ENCODE measurements at places on chromosomes 1 and 21.
A peak's percentile ranks its signal among the peaks of the same experiment; 100 is the strongest.

DNA sequence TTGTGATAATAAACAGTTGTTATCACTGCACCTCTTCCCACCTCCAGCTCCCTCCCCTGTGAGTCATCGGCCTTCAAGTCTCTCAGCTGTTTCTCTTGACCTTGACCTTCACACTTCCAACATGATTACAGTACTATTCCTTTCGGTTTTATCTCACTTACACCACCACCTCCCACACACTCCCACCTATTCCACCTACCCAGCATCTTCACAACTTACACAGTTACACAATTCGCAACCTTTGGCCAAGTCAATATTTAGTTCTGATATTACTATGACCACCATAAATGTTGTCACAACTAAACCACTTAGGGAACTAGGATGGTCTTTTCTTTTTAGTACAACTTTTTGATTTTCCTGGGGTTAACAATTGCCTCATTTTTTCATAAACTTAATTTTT is 60.2 kb downstream of the RIPK4 start:
- no peak for DNase-seq

DNA sequence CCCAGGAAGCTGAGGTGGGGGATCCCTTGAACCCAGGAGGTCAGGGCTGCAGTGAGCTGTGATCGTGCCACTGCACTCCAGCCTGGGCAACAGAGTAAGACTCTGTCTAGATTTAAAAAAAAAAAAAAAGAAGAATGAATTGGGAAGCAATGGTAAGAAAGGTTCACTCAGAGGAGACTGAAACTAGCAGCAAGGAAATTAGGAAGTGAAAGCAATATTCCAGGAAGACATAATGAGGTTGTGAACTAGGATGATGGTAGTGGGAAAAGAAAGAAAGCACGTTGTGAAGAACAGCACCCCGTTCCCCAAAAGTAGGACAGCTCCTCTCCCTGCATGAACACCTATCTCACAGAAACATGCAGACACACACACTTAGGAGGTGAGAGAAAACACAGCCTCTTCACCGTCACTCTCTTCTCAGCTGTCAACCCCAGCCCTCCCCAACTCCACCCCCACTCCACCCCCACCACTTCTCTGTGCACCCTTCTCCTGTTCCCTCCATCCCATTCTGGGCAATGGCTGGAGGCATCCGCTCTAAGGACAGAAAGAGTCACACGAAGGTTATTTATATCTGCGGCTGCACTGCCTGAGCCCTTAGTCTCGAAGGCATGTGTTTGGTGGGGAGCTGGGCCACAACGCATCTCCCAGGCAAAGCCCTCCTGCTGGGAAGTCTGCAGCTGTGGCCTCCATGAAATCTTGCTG is 101.8 kb upstream of the LPGAT1 start:
- no peak for DNase-seq

DNA sequence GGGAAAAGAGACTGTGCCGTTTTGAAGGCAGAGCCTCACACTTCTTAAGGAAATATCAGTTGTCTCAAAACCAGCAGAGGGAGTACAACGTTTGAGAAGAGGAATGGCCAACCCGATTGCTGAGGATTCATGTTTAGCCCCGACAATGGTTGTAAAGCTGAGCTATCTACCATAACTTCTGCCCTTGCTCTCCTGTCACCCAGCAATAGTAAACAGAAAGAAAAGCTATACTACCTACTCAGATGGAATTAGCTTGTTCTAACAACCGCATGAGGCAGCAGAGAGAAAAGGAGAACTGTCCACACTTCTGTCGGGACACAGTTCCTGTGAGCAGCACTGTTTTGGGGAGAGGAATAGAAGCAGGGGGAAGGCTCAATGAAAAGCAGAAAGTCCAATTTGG is 91.2 kb downstream of the SLC45A1 start:
- DNase-seq: no peak

DNA sequence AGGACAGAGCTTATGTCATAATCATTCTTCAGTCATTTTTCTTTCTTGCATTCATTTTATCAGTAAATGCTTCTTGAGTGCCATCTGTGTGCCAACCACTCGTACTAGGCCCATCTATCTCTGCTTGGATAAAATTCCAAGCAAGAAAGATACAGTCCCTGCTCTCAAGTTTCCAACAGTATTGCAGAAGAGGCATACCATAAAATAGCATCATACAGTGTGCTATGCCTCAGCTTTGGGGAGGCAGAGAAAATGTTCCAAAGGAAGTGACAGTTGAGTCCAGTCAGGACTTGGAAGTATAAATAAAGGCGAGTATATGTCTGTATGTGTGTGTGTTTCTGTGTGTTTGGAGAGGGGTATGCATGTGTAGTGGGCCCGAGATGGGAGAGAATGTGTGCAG is 113.4 kb upstream of the HOOK1 start:
- DNase-seq: no peak

- DNase-seq: no peak
These were observed 27.1 kb downstream of the PRDX6 start for GRCh38 chr1:173504268-173504667.

DNA sequence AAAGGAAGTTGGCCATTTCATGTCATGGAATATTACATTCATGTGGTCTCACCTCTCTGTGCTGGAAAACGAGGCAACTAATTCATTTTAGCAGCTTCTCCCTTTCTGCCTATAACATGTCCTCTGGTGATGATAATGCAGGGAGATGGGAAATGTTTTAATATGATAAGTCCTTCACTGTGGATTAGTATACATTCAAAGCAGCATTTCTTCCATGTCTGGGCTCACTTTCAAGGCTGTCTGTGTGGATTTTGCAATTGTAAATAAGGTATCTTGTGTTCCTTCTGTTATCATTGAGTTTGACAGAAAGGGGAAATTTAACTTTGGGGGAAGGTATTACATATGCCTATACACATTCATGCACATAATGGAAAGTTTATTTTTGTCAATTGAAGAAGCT is 374.7 kb upstream of the DAB1 start:
- no peak for DNase-seq

DNA sequence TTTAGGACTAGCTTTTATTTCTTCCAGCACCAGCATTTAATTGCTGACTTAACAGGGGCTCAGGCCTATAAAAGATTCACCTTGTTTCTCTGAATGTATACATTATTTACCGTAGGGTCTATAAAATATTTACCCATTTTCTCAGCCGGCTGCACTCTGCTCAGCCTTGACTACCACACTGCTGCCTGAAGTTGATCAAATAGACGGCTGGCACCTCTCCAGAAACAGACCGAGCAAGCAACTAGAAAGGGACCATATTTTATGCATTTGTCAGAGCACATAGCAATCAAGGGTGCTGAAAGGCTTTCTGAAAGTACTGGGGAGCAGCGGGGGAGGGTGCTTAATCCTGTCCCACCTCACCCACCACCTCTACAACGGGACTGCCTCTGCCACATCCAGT is 64.7 kb upstream of the FGGY start:
- no peak for DNase-seq

DNA sequence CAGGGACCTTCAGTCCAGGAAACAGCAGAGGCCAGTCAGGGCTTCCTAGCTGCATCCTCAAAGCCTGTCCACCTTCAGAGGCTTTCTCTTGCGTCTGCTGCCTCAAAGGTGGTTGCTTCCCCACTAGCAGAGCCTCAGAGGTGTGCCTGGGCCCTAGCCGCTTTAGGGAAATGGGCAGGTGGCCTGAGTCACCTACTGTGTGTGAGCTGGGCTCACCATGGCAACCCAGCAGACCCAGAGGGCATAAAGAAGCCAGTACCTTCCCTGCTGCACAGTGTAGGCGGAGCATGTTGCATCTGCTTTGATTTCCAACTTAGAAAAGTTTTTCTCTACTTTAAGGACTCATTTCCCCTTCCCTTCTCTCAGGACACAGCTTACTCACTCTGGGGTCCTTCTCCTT is 12.5 kb downstream of the SLC9A1 start:
- DNase-seq: no peak

DNA sequence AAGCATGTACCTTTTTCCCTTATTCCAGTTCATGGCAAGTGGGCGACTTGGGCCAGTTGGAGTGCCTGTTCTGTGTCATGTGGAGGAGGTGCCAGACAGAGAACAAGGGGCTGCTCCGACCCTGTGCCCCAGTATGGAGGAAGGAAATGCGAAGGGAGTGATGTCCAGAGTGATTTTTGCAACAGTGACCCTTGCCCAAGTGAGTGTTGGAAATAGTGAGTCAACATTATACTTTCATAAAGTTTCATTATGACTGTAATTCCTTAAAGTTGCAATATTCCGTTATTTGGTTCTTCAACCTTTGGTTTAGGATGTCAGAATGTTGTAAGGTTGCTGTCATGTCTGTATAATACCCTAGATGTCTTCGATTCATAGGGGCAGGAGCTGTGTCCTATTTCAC is 230.5 kb downstream of the TPR start:
- no peak for DNase-seq

DNA sequence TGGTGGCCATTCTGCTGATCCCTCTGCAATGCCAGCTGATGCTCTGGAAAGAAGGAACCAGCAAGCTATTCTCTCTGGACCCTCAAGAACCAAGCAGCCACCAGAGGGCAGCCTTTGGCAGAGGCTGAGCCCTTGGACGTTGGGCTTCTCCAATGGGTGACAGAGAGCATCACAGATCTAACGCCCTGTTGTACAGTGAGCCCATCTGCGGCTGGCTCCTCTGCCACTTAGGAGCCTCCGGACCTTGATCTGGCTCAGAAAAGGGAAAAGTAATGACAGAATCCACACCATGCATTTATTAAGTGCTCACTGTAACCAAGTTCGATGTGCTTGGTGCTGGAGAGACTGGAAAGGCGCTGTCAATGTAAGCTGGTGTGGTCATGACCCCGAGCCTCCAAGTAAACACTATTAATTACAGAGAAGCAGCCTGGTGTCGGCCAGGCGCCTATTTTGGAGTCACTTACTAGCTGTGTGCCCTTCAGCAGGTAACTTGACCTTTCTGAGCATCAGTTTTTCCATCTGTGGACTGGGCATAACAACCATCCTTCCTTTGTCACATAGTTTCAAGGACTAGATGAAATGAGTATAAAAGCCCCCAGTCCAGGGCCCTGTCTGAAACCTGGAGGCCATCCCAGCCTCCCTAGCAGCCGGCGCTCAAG is 34.9 kb downstream of the ECE1 start:
- peak; percentile 68 for DNase-seq

- DNase-seq: no peak
These were observed 130.4 kb downstream of the HS2ST1 start for GRCh38 chr1:87044840-87045239.

DNA sequence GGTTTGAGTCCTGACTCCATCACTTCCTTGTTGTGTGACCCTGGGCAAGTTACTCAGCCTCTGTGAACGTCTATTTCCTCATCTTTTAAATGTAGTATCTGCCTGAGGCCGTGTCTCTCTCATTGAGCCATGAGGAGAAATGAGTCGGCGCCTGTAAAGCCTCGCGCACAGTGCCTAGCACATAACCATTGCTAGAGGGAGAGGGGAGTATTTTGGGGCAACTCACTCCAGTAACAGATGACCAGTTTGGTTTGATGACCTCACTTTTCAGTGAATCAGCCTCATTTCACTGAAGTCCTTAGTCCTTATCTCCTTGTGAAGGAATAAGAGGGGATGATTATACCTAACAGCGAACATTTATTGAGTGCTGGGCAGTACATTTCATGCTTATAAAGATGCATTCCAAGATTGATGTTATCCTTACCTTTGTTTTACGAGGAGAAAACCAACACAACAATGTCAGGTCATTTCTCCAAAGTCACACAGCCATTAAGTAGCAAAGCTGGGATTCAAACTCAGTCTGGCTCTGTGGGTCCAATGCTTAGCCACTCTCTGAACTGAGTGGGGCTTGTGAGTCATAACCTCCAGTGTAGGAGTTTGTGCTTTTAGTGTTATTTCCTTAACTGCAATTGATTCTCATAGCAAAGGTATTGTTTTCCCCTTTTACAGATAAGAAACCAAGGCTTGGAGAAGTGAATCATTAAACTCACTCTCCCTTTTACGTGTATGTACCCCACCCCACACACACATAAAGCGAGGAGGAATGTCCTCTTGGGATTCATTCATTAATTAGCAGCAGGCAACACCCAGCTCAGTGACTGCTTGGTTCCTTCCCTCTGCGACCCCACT is 25.9 kb downstream of the KCNC4 start:
- no peak for DNase-seq

GRCh38 chr1:222813866-222814535 is 838 bp upstream of the DISP1 start:
- DNase-seq: no peak

All from activated naive CD8-positive, alpha-beta T cell treated with anti-CD3 and anti-CD28 coated beads, Interleukin-2, amount 50 U/mL, for 16 hours (primary cell).